ENCODE measurements at places on chromosomes 3 and 15. TPM values are rescaled to one million over a fixed set of nuclear protein-coding genes. Genes with fewer than 3 reads are reported as not detected.

Gene CLDN18
- total RNA-seq, result not detected

GRCh38 chr15:35755237-35755802 lies 209.4 kb upstream of the DPH6 start:
- peaks cover 2% of the 10 kb centered on the region for H3K27me3 ChIP-seq
- H3K27ac ChIP-seq, result no peak overlapping the region
- no peak for DNase-seq
- no peaks in the 10 kb centered on the region for H3K36me3 ChIP-seq
- no peaks in the 10 kb centered on the region for H3K4me1 ChIP-seq

- H3K36me3 ChIP-seq, result peaks cover 30% of the 10 kb centered on the region
- peaks cover 6% of the 10 kb centered on the region for H3K4me1 ChIP-seq
- H3K4me3 ChIP-seq, result no peak overlapping the region
Observed at GRCh38 chr15:65653341-65653740, 31.6 kb downstream of the SLC24A1 start.

- H3K36me3 ChIP-seq, result peaks cover 4% of the 10 kb centered on the region
- H3K27ac ChIP-seq, result no peak overlapping the region
- DNase-seq, result no peak
- no peaks in the 10 kb centered on the region for H3K4me1 ChIP-seq
- H3K4me3 ChIP-seq, result no peak overlapping the region
Observed at GRCh38 chr3:161770484-161771386, 274.1 kb downstream of the OTOL1 start.

DNA sequence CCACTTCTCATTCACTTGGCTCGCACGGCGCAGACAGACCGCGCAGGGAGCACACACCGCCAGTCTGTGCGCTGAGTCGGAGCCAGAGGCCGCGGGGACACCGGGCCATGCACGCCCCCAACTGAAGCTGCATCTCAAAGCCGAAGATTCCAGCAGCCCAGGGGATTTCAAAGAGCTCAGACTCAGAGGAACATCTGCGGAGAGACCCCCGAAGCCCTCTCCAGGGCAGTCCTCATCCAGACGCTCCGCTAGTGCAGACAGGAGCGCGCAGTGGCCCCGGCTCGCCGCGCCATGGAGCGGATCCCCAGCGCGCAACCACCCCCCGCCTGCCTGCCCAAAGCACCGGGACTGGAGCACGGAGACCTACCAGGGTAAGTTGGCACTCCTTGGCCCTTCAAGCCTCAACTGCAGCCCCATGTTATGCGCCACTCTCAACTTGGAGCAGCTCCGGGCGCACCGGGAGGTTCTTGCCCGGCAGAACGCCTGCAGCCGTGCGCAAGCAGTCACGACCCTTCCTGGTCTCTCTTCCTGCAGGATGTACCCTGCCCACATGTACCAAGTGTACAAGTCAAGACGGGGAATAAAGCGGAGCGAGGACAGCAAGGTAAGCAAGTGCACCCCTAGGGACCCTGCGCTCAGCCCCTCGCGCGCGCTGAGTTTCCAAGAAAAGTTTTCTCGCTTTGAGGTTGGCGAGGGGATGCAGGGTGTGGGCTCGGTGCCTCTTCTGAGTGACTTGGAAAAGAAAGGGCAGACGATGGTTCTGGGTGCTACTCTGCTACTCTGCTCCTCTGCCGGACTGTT lies at the start of gene BHLHE40:
BHLHE40 (plus strand) TSS at position 10 of the 801 bp plus-strand sequence; CDS start at position 292, 282 bp downstream.
- H3K27me3 ChIP-seq, result no peaks in the 10 kb centered on the region
- H3K27ac ChIP-seq, result peak within 1 kb of the TSS; percentile 91
- H3K4me1 ChIP-seq, result peaks cover 64% of the 10 kb centered on the region
- peak within 1 kb of the TSS; percentile 96 for H3K4me3 ChIP-seq
- peaks cover 47% of the 10 kb centered on the region for H3K36me3 ChIP-seq

- H3K4me1 ChIP-seq, result no peaks in the 10 kb centered on the region
- H3K36me3 ChIP-seq, result no peaks in the 10 kb centered on the region
- no peaks in the 10 kb centered on the region for H3K27me3 ChIP-seq
- no peak overlapping the region for H3K27ac ChIP-seq
- no peak overlapping the region for H3K4me3 ChIP-seq
Observed at GRCh38 chr3:63251499-63251898, 26.6 kb upstream of the SYNPR start.

Gene KY
- not detected for total RNA-seq

GRCh38 chr3:61936344-61936937 lies 375.1 kb downstream of the PTPRG start:
- peaks cover 5% of the 10 kb centered on the region for H3K36me3 ChIP-seq
- no peaks in the 10 kb centered on the region for H3K27me3 ChIP-seq
- H3K27ac ChIP-seq, result no peak overlapping the region

GRCh38 chr3:107028626-107029025 lies 348.6 kb upstream of the CCDC54 start:
- no peaks in the 10 kb centered on the region for H3K4me1 ChIP-seq
- H3K36me3 ChIP-seq, result no peaks in the 10 kb centered on the region
- DNase-seq, result no peak
- no peaks in the 10 kb centered on the region for H3K27me3 ChIP-seq

Gene RYK
- 20.6 TPM for total RNA-seq

Gene ACKR2
- 11.5 TPM for total RNA-seq

Gene FBXL2
- total RNA-seq, result not detected

Gene SPG21
- total RNA-seq, result 67.9 TPM

- H3K4me1 ChIP-seq, result peaks cover 63% of the 10 kb centered on the region
- H3K27me3 ChIP-seq, result no peaks in the 10 kb centered on the region
- peak overlapping the region; percentile 62 for H3K27ac ChIP-seq
- no peak for DNase-seq
- peaks cover 11% of the 10 kb centered on the region for H3K36me3 ChIP-seq
- peak overlapping the region; percentile 76 for H3K4me3 ChIP-seq
Observed at GRCh38 chr15:78032671-78033070, 44.8 kb downstream of the TBC1D2B start.

GRCh38 chr3:135688003-135688402 lies 277.5 kb upstream of the PPP2R3A start:
- H3K4me3 ChIP-seq, result no peak overlapping the region
- H3K36me3 ChIP-seq, result no peaks in the 10 kb centered on the region
- no peaks in the 10 kb centered on the region for H3K4me1 ChIP-seq
- no peaks in the 10 kb centered on the region for H3K27me3 ChIP-seq

DNA sequence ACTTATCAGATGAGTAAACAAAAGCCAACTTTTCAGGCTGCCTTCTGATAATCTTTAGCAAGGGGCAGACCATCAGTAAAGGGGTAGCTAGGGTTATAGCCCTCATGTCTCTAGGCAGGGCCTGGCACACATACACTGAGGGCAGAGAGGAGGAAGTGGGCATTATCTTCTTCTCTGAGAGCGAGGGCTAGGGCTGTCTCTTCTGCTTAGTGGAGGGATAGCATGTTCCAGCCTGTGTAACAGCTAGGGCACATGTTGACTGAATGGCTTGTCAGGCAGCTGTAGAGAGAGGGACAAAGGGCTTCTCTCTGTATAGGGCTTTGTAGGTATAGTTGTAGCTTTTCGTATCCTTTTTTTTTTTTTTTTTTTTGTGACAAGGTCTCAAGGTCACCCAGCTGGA lies 17.8 kb downstream of the CRTC3 start:
- peaks cover 24% of the 10 kb centered on the region for H3K4me1 ChIP-seq
- peak overlapping the region; percentile 65 for H3K27ac ChIP-seq
- DNase-seq, result no peak
- no peaks in the 10 kb centered on the region for H3K27me3 ChIP-seq
- no peak overlapping the region for H3K4me3 ChIP-seq

- no peaks in the 10 kb centered on the region for H3K27me3 ChIP-seq
- H3K36me3 ChIP-seq, result no peaks in the 10 kb centered on the region
- peaks cover 5% of the 10 kb centered on the region for H3K4me1 ChIP-seq
Observed at GRCh38 chr3:12489832-12490231, 5.6 kb downstream of the TSEN2 start.

Gene ZBTB20
- 8.7 TPM for total RNA-seq

DNA sequence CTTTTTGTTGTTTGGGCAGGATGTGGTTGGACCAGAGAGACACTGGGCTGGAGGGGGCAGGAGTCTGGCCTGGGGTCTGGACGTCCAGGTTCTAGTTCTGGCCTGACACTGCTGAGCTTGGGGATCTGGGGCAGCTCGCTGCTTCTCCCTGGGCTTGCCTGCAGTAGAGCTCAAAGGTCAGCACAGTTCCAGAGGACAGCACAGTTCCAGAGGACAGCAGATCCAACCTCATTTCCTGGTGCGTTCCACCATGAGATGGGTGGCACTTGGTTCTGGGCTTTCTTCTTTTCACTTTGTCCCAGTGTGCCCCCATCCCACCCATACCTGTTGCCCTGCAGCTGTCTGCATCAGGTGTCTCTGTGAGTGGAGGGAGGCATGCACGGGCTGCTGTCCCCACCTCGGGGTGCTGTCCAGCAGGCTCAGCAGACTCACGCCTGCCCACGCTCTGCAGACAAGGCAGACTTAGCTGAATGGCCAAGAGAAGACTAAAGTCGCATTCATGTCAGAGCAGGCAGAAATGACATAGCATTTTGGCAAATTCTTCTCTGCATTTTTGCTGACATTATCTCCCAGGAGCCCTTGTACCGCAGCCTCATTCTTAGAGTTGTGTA lies 16.7 kb downstream of the CACNA2D3 start:
- no peak for DNase-seq
- no peak overlapping the region for H3K27ac ChIP-seq

Gene GRAMD1C
- 2.3 TPM for total RNA-seq

Gene C3orf85
- total RNA-seq, result not detected

DNA sequence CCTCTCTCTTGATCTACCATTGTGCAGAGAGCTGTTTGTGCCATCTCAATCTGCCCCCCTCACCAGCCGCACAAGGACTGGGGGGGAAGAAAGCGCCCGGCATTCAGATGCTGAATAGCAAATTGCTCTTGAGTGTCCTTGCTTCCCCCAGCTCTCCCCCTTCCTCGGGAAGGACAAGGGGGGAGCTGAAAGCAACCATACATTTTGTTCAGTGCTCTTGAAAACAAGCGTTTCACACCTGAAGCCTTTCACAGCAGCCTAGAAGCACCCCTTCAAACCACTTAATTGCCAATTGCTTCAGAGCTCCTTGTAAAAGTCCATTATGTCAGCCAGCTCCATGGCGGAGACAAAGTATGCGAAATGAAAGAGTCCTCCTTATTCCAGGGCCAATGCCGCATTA lies 540.1 kb downstream of the NR2F2 start:
- no peaks in the 10 kb centered on the region for H3K36me3 ChIP-seq
- no peaks in the 10 kb centered on the region for H3K27me3 ChIP-seq
- no peaks in the 10 kb centered on the region for H3K4me1 ChIP-seq
- no peak overlapping the region for H3K4me3 ChIP-seq
- no peak overlapping the region for H3K27ac ChIP-seq

DNA sequence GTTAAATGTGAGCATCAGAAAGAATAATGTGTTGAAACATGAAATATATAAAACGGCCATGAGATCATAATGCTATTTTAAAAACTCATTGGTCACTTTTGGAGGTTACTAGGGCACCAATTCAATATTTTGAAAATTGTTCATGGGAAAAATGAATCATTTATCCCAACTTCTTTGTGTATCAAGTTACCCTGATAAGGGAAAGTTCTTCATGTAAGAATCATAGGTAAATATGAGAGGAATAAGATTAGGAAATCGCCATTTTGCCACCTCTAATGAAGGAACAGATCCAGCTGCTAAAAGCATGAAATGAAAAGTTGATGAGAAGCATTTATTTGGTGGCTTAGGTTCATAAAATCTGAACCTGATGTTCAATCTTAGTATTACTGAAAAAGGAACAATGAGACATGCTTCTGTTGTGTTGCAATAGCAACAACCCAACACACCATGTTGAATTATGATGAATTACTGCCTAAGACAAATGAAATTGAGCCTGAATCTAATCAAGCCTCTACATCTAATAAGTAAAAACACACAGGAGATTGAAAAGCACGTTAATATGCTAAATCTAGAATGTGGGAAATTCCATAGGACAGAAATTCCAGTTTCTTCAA lies 32.5 kb downstream of the ABHD5 start:
- no peak overlapping the region for H3K27ac ChIP-seq
- no peak overlapping the region for H3K4me3 ChIP-seq
- peaks cover 2% of the 10 kb centered on the region for H3K4me1 ChIP-seq
- DNase-seq, result no peak
- H3K27me3 ChIP-seq, result no peaks in the 10 kb centered on the region
- H3K36me3 ChIP-seq, result peaks cover 11% of the 10 kb centered on the region

Gene SQOR
- 91.2 TPM for total RNA-seq

- no peaks in the 10 kb centered on the region for H3K36me3 ChIP-seq
- H3K4me1 ChIP-seq, result no peaks in the 10 kb centered on the region
- DNase-seq, result no peak
- no peak overlapping the region for H3K4me3 ChIP-seq
- no peak overlapping the region for H3K27ac ChIP-seq
Observed at GRCh38 chr3:159191447-159191846, 389.6 kb downstream of the MFSD1 start.

GRCh38 chr3:25171897-25172296 lies 256.2 kb upstream of the RARB start:
- no peak overlapping the region for H3K27ac ChIP-seq
- no peak for DNase-seq
- no peaks in the 10 kb centered on the region for H3K27me3 ChIP-seq
- H3K36me3 ChIP-seq, result peaks cover 5% of the 10 kb centered on the region

Gene INSYN1
- not detected for total RNA-seq

- H3K4me3 ChIP-seq, result peak overlapping the region; percentile 87
- H3K27me3 ChIP-seq, result no peaks in the 10 kb centered on the region
- no peak for DNase-seq
- peaks cover 5% of the 10 kb centered on the region for H3K36me3 ChIP-seq
Observed at GRCh38 chr15:88648357-88649214, 9.8 kb downstream of the ISG20 start.

Gene CYP19A1
- not detected for total RNA-seq

GRCh38 chr15:35626571-35627318 lies 80.8 kb upstream of the DPH6 start:
- H3K27me3 ChIP-seq, result no peaks in the 10 kb centered on the region
- no peaks in the 10 kb centered on the region for H3K36me3 ChIP-seq
- H3K4me1 ChIP-seq, result no peaks in the 10 kb centered on the region

DNA sequence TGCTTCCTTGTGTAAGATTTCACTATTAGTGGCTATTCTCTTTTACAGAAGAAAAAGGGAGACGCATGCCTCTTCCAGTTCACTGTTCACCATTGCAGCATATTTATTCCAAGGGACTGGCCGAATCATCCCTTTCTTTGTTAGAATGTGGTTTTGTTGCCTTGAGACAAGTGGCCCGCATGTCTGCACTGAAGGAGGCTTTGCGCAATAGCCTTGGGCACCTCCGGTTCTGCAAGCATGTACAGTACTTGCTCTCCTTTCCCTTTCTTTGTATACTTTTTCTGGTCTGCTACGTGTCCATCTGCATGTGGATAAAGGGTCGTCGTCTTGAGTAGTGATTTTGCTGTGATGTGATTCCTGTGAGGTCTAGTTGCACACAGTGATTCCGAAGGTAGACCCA lies 43.0 kb downstream of the FLNB start:
- peaks cover 11% of the 10 kb centered on the region for H3K4me1 ChIP-seq
- H3K27me3 ChIP-seq, result no peaks in the 10 kb centered on the region
- H3K27ac ChIP-seq, result no peak overlapping the region
- H3K36me3 ChIP-seq, result no peaks in the 10 kb centered on the region
- H3K4me3 ChIP-seq, result no peak overlapping the region

- H3K27me3 ChIP-seq, result peaks cover 21% of the 10 kb centered on the region
- DNase-seq, result no peak
- no peak overlapping the region for H3K27ac ChIP-seq
- no peaks in the 10 kb centered on the region for H3K4me1 ChIP-seq
- no peak overlapping the region for H3K4me3 ChIP-seq
Observed at GRCh38 chr3:40845447-40845846, 320.7 kb downstream of the ZNF621 start.
